NCI-H2081 treated with DMSO at 0.1 percent for 48 hours (cell line): ENCODE measurements at places on chromosomes 12 and 14.

DNA sequence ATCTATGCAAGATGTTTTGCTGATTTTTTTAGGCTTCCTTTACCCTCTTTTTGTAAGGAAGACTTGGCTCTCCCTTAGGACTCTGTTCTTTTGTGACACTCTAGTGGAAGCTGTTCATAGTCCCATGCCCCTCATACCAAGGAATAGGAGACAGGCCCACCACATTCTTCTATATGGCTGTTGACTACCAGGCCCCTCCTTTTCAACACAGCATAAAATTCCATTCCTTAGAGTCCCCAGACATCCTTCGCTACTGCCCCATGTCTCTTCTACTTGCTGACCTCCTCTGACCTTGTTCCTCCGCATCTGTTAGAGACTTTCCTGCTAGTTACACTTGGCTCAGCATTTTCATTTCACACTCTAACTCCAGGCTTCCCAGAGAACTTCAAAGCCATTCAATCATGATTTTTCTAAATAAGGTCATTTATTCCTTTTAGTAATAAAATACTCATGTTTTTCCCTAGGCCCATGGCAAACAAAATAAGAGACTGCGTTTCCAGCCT, 9.7 kb downstream of the PIK3C2G start:
- DNase-seq, result no peak

DNA sequence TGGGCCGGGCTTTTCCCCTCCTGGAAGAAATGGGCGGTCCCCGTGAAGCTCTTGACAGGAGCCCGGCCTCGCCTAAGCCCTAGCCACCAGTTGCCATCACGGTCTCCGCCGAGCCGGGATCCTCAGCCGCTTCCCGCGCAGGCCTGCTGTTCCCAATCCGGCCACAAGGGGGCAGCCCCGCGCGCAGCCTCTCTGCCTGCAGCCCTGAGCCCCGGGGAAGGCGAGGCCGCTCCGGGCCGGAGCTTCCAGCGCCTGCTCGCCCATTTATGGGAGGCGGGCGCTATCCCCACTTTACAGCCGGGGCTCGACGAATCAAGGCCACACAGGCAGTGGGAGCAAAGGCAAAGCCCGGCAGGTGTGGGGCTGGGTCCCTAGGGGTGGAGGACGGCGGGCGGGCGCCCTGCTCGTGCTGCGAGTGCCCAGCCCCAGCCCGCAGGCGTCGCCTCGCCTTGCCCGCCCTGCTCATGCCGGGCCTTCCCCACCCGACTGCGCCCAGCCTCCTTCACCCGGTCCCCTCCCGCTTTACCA, 61.5 kb downstream of the LGMN start:
- DNase-seq, result no peak

DNA sequence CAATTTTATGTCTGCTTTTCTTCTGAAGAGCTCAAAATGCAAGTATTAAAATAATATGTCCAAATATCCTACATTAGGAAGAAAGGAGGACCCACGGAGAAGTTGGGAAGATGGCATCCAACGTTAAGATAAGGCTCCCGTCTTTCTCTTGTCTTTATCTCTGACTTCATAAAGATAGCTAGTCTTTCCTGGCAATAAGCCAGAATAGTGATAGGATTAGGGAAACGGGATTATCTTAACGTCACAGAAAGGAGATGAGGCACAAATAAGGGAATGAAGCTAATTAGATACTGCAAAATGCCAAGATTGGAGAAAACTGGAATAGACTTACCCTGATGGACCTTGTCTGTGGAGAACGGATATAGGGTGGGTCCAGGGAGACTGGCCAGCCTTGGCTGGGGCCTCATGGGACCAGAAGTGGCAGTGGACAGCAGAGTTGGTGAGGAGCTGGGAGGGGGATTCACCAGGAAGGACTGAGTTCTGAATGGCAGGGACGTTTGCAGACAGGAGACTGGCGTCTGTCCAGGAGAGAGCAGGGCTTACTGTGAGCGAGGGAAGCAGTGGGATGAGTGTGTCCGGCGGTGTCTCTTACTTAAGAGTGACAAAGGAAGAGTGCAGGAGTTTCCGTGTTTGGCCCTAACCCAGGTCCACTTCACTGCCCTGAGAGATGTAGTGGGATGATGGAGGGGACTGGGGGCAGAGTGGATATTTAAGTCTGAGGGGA, 119.9 kb downstream of the CACNA1C start:
- DNase-seq, result no peak

GRCh38 chr12:61629702-61630101, 630.5 kb upstream of the USP15 start:
- no peak for DNase-seq

GRCh38 chr14:100649173-100649519, 61.9 kb upstream of the BEGAIN start:
- DNase-seq, result no peak

GRCh38 chr12:95216711-95217376, 423 bp downstream of the FGD6 start:
- no peak for DNase-seq

- no peak for DNase-seq
These were observed 4.5 kb downstream of the MIPOL1 start for GRCh38 chr14:37202265-37202664.
